Upper lobe of left lung (tissue), 6 donors: ENCODE measurements at places on chromosomes 7 and 10.

GRCh38 chr7:16818732-16819131 lies 13.9 kb upstream of the AGR2 start:
- no peak for DNase-seq

DNA sequence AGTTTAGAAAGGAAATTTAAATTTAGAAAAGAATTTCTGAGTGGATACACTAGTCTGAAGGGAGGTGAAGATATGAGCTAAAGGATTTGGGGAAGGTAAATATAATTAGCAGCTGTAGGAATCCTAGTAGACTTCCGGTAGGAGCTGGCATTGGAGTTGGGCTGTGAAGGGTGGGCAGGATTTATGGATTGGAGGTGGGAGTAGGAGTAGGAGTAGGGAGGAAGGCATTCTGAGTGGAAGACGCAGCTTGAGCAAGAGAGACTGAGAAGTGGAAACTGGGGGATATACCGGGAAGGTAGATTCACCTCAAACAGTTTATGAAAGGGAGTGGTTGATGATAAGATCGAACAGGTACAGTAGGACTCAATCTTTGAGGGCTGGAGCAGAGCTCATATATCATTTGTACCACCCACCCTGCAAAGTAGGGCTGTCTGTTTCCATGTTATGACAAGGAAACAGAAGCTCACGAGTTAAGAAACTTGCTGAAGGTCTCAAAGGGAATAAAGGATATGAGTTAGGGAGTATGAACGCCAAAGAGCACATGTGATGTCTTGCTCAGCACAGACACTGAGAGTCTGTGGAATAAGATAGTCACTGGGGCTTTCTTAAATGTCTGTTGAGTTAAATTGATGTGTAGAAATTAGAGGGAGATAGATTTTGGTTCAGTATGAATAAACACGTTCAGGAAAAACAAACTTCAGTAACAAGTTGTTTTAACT lies 81.6 kb downstream of the RPS24 start:
- no peak for DNase-seq

- DNase-seq, result no peak
Measured at GRCh38 chr7:44854644-44855364, 6.9 kb upstream of the H2AZ2 start.

DNA sequence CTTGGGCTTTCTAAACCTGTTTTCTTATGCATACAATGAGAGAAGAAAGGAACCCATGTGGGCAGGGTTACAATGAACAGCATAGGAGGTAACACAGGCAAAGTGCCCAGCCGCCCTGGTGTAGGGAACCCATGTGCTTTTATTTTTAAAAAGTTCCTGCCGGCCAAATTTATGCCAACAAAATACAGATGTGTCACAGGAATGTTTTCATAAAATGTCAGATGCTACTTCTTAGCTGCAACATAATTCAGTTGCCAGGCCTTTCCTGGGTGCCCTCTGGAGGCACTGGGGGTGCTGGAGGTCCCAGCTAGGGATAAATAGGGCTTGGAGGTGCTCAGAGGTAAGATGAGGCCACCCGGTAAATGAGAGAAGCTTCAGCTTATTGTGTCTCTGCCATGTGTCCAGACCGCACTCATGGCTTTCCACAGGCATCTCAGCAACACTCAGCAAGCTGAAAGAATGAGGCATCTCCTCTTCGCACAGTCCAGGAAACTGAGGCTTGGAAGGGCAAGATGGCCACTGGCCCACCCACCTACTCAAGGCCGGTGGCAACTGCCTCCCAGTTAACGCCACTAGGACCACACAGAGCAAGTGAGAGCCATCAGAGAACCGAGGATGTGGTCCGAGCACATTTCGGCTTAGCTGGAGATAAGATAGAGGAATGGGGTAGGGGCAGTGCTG lies 58.3 kb downstream of the CPXM2 start:
- no peak for DNase-seq
